ENCODE measurements at places on chromosomes 4 and X. TPM values are rescaled to one million over a fixed set of nuclear protein-coding genes. Genes with fewer than 3 reads are reported as not detected.

DNA sequence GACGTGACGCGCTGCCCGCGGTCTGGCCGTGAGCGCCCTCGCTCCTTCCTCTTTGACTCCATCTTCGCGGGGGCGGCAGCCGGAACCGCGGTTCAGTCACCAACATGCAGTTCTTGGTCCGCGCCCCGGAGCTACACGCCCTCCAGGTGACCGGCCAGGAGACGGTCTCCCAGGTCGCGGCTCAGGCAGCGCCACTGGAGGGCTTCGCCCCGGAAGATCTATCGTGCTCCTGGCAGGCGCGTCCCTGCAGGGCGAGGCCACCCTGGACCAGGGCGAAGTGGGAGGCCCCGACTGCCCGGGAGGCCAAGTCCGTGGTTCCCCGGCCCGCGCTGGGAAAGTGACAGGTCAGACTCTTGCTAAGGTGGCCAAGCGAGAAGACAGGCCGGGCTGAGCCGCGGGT lies 2.9 kb downstream of the TRIML2 start:
- H3K4me1 ChIP-seq: no peaks in the 10 kb centered on the region
- H3K4me3 ChIP-seq: no peak overlapping the region
- no peak for DNase-seq
- H3K36me3 ChIP-seq: no peaks in the 10 kb centered on the region

GRCh38 chrX:72572248-72573157 lies at the start of gene HDAC8:
Gene HDAC8, minus strand, starts transcription at chrX:72572843. Its CDS starts 82 bp downstream, at chrX:72572761.
- H3K27ac ChIP-seq: peak within 1 kb of the TSS; percentile 85
- peak; percentile 69 for DNase-seq
- H3K36me3 ChIP-seq: peaks cover 10% of the 10 kb centered on the region
- peaks cover 13% of the 10 kb centered on the region for H3K4me1 ChIP-seq
- peaks cover 14% of the 10 kb centered on the region for H3K27me3 ChIP-seq
- peak within 1 kb of the TSS; percentile 87 for H3K4me3 ChIP-seq

DNA sequence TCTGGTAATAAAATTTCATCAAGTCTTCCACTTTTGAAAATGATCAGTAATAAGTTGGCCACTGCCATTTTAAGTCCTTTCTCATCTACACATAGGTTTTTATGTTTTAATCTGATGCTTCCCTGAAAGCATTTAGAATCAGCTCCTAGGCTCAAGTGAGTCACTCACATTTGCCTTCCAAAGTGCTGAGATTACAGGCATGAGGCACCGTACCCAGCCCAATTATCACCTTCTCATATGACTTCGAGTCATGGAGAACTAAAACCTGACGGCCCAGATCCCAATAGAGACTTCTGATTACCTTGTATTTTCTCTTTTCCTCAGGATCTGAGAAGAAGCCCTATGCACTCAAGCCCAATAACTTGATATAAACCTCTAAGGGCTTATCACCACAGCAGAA lies 140.8 kb downstream of the OPHN1 start:
- H3K27ac ChIP-seq: no peak overlapping the region
- no peaks in the 10 kb centered on the region for H3K36me3 ChIP-seq
- H3K27me3 ChIP-seq: no peaks in the 10 kb centered on the region
- H3K4me1 ChIP-seq: no peaks in the 10 kb centered on the region
- H3K4me3 ChIP-seq: no peak overlapping the region

GRCh38 chrX:41275661-41276609 lies 58.0 kb upstream of the DDX3X start:
- peak; percentile 57 for DNase-seq
- H3K27me3 ChIP-seq: peaks cover 2% of the 10 kb centered on the region
- peak overlapping the region; percentile 81 for H3K27ac ChIP-seq
- peaks cover 14% of the 10 kb centered on the region for H3K4me1 ChIP-seq

- H3K4me1 ChIP-seq: peaks cover 6% of the 10 kb centered on the region
- H3K27ac ChIP-seq: no peak overlapping the region
These were observed 27.9 kb downstream of the TNIP2 start for GRCh38 chr4:2728221-2728620.

DNA sequence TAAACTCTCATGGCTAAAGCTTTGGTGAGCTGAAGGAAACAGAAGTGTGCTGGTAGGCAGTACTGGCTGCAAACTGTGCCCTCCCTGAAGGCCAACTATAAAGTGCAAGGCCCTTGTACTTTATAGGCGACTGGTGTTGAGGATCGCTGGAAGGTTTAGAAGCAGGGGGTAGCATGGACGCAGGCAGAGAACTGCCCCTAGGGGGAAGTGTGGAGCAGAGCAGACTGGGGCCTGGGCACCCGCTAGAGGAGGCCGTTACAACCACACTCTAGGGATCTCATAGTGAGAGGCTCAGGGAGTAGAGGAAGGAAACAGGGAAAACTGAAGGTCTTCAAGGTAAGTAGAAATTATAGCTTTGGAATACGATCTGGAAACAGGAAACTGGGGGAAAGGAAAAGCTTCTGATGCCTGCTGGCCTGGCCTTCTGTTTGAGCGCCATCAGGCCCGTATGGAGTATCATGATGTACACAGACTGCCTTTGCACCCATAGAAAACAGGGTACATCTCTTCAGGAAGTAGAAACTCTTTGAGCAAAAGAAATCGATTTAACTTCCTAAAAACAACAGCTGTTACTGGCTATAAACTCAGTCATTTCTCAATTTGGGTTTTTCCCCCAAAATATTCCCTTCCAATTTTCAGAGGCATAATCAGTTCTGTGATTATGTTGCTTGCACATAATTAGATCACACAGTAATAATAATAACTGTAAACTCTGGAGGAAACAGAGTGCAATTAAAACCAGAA lies 23.9 kb upstream of the TMSB4X start:
- peaks cover 6% of the 10 kb centered on the region for H3K36me3 ChIP-seq
- peak overlapping the region; percentile 84 for H3K4me3 ChIP-seq
- peak; percentile 85 for DNase-seq

DNA sequence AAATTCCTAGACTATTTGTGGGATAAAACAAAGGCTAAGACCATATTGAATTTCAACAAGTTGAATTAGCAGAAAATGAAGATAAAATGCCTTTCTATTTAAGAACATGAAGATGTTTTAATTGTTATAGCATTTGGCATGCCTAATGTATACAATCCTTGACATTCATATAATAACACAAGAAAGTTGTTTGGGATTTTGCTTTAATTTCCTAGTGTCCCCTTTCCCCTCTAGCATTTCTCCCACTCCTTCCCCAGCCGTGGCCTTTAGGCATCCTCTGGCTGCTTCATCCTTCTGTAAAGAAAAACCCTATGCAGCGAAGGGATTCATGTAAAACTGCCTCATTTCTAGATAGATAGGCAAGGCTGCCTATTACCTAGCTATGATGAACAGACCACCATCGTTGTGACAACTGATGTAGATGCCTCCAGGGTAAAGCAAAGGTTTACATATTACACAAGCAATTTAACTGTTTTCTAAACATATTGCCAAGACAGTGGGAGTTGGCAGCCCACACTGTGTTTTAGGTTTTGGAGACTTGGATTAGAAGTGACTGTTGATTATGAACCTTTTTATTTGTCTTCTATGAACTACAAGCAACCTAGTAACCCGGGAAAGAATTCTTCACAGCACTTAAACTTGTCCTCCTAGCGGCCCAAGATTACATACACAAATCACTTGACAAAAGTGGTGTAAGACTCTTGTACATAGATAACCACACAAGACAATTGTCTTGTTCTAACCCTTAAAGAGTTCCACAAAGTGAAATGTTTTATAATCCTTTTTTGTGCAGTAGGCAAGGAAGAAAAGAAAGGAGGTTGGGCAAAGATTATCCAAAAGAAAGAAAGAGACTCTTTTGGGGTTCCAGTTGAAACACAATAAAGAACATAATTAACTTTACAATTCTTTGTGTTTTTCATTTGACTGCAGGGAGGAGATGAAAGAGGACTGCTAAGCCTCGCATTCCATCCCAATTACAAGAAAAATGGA lies 59.9 kb downstream of the HHIP start:
- H3K27ac ChIP-seq: no peak overlapping the region
- H3K27me3 ChIP-seq: no peaks in the 10 kb centered on the region
- no peaks in the 10 kb centered on the region for H3K36me3 ChIP-seq
- H3K4me1 ChIP-seq: no peaks in the 10 kb centered on the region
- no peak overlapping the region for H3K4me3 ChIP-seq
- no peak for DNase-seq

DNA sequence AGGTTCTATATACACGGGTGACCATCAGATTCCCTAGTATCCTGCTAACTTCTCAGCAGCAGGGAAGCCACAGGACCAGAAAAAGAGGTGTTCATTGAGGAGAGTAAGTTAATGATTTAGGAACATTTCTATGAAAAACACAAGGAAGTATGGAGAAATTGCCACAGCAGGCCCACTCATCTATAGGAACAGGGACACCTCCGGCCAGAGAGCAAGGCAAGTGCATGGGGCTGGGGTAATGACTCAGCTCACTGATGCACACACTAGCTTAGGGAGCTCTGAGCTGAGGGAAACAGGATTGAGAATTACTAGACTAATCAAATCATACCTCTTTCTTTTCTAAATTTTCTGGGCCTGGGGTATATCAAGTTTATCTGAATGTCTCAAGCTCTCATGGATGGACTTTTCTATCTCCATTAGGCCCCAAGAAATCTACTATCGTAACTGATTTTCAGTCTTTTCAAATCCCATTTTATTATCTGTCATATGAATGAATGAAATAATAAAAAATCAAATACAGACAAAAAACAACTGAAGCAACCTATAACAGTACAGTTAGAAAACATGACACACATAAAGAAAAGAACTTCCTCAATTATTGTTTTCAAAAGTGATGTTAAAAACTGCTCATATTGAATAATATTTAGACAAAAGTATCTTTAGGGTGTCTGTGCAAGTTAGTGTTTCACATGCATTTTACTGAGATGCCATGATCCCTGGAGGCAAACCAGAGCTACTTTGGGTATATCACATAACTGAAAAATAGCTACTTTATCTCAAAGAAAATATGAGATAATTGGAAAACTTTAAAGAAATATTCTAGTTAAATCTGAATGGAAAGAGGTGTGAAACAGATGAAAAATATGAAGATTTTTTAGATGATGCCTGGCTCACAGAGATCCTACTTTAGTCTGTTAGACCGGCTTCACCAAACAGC lies 89.8 kb downstream of the FBXO8 start:
- DNase-seq: no peak
- H3K36me3 ChIP-seq: no peaks in the 10 kb centered on the region
- peaks cover 13% of the 10 kb centered on the region for H3K27me3 ChIP-seq
- H3K4me1 ChIP-seq: no peaks in the 10 kb centered on the region
- H3K27ac ChIP-seq: no peak overlapping the region

GRCh38 chr4:17480210-17480927 lies 31.5 kb downstream of the QDPR start:
- peaks cover 9% of the 10 kb centered on the region for H3K36me3 ChIP-seq
- H3K27ac ChIP-seq: no peak overlapping the region
- H3K4me1 ChIP-seq: no peaks in the 10 kb centered on the region
- no peak overlapping the region for H3K4me3 ChIP-seq
- H3K27me3 ChIP-seq: no peaks in the 10 kb centered on the region
- no peak for DNase-seq

GRCh38 chr4:64533159-64533558 lies 123.9 kb upstream of the TECRL start:
- H3K36me3 ChIP-seq: no peaks in the 10 kb centered on the region
- H3K4me1 ChIP-seq: no peaks in the 10 kb centered on the region
- H3K27ac ChIP-seq: no peak overlapping the region
- H3K4me3 ChIP-seq: no peak overlapping the region
- no peaks in the 10 kb centered on the region for H3K27me3 ChIP-seq

GRCh38 chr4:181674315-181674875 lies 568.8 kb upstream of the TENM3 start:
- no peaks in the 10 kb centered on the region for H3K36me3 ChIP-seq
- no peaks in the 10 kb centered on the region for H3K27me3 ChIP-seq
- H3K4me3 ChIP-seq: no peak overlapping the region
- no peaks in the 10 kb centered on the region for H3K4me1 ChIP-seq
- H3K27ac ChIP-seq: no peak overlapping the region

- H3K36me3 ChIP-seq: no peaks in the 10 kb centered on the region
- no peak overlapping the region for H3K4me3 ChIP-seq
- no peak for DNase-seq
These were observed 60.9 kb downstream of the SH2D1A start for GRCh38 chrX:124407226-124407625.

DNA sequence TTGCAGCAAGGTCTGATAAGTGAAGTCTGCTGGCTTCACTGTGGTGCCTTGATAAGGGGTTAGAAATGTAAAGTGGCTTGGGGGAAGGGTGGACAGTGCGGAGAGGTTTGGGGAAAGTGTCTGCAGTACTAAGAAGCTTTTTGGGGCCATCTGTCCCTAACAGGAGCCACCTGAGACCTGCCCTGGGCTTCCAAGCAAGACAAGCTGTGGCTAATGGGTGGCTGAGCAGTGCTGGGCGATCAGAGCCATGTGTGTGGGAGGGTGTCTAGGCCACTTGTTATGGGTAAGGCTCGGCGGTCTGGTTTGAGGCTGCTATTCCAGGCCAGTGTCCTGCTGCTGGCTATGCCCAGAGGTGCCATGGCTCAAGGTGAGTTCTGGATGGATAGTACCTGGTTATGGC lies 185.4 kb upstream of the MTMR8 start:
- no peak overlapping the region for H3K27ac ChIP-seq
- no peaks in the 10 kb centered on the region for H3K36me3 ChIP-seq
- H3K4me3 ChIP-seq: no peak overlapping the region

DNA sequence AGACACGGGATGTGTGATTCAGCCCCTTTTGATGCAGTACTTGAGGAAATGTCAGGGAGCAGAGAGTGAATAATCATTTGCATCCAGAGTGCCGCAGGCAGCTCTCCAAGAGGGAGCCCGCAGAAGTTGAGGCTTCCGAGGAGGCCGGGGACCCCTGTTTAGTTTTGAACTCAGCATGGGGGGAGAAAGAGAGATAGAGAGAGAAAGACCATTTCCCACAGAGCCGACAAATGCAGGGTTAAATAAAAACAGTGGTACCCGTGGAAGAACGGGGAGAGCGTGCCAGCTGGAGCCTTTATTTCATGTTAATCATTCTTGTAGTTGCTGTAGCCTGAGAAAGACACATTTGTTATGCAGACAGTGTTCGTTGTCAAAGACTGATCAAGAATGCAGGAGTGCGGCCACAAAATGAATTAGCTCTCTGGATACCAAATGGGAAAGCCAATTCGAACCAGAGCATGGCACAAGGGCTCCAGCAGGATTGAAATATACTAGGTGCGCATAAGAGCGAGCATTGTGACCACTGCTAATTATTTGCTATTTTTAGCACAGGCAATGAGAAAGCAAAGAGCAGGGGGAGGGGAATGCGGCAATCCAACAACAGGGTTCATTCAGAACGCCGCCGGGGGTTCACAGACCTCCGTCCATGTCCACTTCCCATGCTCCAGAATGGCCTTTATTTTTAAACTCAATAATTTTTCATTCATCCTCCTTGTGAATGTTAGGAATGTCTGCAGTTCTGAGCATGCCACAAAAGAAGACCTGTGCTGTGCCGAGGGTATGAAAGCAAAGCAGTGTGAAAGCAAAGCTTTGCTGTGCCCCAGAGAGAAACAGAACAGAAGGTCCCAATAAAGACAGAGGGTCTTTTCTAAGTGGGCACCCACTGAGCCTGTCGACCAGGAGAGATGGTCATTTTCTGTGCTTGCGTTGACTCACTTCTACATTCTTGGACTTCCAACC lies 243.9 kb upstream of the VCX3A start:
- H3K36me3 ChIP-seq: no peaks in the 10 kb centered on the region
- no peaks in the 10 kb centered on the region for H3K27me3 ChIP-seq
- no peaks in the 10 kb centered on the region for H3K4me1 ChIP-seq
- DNase-seq: no peak

The FAM156A gene
- total RNA-seq: 19.3 TPM

The PLP1 gene
- not detected for total RNA-seq

The RHOXF1 gene
- total RNA-seq: not detected

The EPGN gene
- not detected for total RNA-seq

The CCDC160 gene
- not detected for total RNA-seq

The NPY2R gene
- not detected for total RNA-seq

Measured in activated CD8-positive, alpha-beta T cell treated with anti-CD3 and anti-CD28 coated beads, Interleukin-2, amount 10 ng/mL, durations not matched to agents 7 days and 5 days (primary cell).